Left kidney (tissue), 8 donors: ENCODE measurements at places on chromosomes 4 and X. TPM values are rescaled to one million over a fixed set of nuclear protein-coding genes. Genes with fewer than 3 reads are reported as not detected.
A peak's percentile ranks its signal among the peaks of the same experiment; 100 is the strongest.

- no peak for DNase-seq
Measured at GRCh38 chr4:155828628-155829027, 37.4 kb downstream of the ASIC5 start.

DNA sequence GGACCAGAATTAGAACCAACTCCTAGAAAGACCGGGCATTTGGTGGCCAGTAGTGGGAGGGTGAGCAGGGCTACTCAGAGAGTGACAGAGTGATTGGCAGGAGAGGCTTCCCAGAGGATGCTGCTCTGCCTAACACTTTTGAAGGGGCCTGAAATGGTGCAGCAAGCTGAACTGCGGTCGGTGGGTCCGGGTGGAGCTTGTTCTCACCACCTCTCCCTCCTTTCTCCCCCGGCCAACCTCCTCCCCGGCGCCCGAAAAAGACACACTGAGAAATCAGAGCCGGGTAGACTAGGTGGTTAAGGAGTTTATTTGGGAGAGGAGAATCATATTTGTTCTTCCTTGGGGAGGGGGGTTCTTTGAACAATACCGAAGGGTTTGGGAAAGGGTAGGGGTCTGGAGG lies 1.4 kb upstream of the PRICKLE3 start:
- no peak for DNase-seq

- no peak for DNase-seq
Measured at GRCh38 chr4:55933611-55934010, 15.1 kb upstream of the CEP135 start.

Gene ATP2B3
- 0.18 TPM for polyA plus RNA-seq

Gene SPANXB1
- not detected for polyA plus RNA-seq

DNA sequence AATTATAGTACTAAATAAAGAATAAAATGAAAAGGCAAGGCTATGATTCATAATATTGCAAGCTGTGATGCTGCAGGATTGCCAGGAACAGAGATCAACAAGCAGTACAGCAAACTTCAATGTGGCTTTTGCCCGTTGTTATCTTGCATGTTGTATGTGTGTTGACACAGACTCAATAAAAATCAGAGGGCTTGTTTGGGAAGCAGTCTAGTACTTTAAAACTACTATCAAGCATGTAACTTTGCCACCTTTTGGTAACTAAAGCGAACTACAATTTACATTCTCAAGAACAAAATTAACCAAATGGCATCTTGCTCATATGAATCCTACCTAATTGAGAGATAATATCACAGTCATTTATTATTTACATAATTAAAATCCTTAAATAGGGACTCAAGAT lies 79.8 kb upstream of the GPM6A start:
- peak; percentile 10 for DNase-seq

Gene CNKSR2
- 1.9 TPM for polyA plus RNA-seq

Gene BEX5
- polyA plus RNA-seq = 12.9 TPM
